Placental pericyte (primary cell): ENCODE measurements at places on chromosomes 2 and 18. TPM values are rescaled to one million over a fixed set of nuclear protein-coding genes. Genes with fewer than 3 reads are reported as not detected.

Gene PFN4
- total RNA-seq = 0.29 and 0.88 TPM in 2 replicates

Gene CNDP1
- 0.22 TPM in 1 of 2 replicates, not detected in the other for total RNA-seq

Gene IGFBP2
- total RNA-seq = 16.2 and 35.0 TPM in 2 replicates

Gene PREB
- 76.7 and 108 TPM in 2 replicates for total RNA-seq

Gene DSEL
- total RNA-seq = 13.8 and 60.4 TPM in 2 replicates
